ENCODE measurements at places on chromosomes 7 and 10. TPM values are rescaled to one million over a fixed set of nuclear protein-coding genes. Genes with fewer than 3 reads are reported as not detected.

PEX1 gene
- total RNA-seq = 9.0 TPM

PDE1C gene
- not detected for total RNA-seq

ADCYAP1R1 gene
- total RNA-seq = 0.11 TPM

ING3 gene
- total RNA-seq = 12.1 TPM

BAG3 gene
- total RNA-seq = 57.6 TPM

ABLIM1 gene
- total RNA-seq = 38.3 TPM

CNPY4 gene
- total RNA-seq = 22.2 TPM

DNA sequence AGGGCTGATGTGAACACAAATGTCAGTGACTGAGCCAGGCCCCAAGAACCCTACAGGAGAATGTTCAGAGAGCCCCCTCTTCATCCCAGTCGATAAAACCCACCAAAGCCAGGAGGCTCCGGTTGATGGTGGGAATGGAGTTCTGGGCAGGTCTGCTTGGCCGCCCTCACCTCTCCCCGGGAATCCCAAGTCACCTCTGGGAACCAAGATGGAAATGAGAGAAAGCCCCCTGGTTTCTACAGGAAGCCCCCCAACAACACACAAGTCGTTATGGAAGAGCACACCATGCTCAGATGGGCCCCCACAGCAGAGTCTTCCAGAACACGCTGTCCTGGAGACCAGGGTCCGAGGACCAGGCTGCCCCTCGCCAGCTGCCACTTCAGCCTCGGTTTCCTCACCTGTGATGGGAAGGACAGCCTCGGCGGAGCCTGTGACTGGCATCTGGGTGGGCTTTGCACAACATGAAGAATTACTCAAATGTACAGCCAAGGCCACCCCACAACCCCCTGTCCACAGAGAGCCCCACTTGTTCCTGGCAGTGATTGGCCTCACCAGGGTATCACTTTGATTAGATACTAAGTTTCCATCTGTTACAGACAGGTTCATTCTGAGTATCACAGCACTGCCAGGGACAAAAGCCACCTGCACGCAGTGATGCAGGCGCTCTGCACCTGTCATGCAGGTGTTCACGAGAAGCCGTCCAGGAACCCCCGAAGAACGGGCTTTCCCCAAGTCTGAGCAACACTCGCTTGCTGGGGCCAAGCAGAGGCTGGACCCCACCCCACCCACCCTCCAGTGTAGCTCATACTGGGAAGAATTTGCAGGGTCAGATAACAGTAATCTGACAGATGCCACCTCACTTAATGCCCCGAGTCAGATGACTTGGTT lies 57.6 kb downstream of the MKI67 start:
- no peak for DNase-seq

DNA sequence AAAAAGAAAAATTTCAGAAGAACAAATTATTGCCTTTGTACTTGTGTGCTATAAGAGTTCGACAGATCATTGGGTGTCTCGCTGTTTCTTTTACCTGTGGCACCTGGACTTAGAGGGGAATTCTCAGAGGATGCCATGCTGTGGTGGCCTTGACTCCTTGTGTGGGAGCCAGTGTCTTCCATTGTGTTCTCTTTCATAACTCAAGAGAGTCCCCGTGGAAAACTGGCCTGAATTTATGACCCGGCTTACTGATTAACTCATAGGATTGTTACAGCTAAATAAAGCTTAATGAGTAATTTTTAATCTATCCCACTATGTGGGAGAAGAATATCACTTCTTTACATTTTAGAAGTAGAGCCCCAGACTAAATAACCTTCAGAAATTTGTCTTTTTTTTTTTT lies 54.5 kb downstream of the UBE3C start:
- DNase-seq = no peak

DNA sequence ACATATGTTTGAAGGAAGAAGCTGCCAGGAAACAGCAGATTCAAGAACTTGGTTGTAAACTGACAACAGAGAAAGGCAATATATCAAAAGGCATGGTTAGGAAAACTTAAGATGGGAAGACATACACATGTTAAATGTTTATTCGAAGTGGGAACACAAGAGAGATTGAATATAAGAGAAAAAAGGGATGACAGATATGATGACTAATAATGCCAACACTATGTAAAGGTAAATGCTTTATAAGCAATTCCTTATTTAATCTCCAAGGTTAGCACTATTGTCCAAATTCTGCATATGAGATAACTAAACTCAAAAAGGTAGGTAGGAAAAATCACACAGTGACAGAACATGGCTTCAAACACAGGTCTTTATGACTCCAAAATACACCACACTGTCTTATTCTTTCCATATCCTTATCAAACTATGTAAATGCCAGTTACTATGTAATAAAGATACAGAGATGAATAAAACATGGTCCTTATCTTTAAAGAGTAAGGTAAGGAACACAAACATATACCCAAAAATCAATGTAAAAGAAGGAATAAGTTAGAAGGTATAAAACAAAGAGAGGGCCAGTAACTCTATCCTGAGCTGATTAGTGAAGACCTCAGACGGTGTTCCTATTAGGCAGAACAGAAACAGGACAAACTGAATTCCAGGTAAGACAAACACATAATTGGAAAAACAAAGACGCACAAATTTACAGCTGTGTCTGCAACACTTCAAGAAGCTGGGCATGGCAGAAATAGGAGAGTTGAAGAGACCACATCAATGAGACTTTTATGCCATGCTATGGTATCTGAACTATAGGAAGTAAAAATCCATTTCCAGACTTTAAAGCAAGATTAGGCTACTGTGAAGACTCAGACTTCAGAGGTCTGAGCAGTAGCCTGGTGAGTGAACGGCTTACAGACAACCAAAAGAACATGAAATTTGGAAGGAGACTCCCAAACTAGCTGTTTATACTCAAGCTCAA lies 56.1 kb downstream of the ABI1 start:
- DNase-seq = no peak

GRCh38 chr7:2383543-2384274 lies 19.7 kb upstream of the CHST12 start:
- DNase-seq = no peak

DNA sequence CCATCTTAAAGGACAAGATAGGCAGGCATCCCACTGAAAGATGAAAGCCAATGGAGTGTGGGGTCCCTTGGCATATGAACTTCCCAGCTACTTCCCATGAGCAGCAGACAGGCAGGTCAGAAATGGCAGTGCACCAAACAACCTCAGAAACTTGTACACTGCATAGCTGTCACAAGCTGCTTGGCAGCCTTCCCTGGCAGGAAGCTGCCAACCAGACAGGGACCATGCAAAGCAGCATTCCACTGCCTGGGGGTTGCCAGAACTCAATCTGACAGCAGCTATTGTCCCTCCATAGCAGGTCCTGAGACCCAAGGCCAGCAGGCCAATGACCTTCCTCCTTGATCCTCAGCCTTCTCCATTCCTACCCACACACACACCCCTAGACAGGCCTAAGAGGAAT lies 139.5 kb downstream of the PLCE1 start:
- DNase-seq = peak; percentile 21

GRCh38 chr10:133224756-133225372 lies 5.2 kb upstream of the UTF1 start:
- no peak for DNase-seq

DNA sequence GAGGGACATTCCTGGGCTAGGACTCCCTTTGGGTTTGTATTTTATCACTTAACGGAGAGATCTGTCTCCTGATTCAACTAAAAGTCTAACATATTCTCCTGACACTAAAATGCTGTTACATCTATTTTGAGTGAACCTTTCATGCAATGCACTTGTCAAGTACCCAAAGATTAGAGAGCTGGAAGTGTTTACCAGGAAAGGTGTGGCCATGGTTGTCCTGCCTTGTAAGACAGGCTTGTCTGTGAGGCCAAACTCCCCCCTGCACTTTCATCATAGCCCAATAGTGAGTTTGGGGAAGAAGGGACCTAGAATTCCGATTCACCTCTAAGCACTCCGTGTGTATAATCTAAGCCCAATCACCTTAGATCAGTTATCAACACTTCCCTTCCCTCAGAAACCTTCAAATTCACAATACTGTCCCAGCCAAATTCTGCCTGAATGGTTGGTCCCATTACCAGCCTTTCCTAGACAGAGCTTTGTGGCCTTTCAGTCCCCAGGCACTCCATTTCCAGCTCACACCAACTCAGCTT lies 162.6 kb upstream of the NAMPT start:
- no peak for DNase-seq

- no peak for DNase-seq
Observed at GRCh38 chr10:110516815-110517492, 19.2 kb downstream of the DUSP5 start.

GRCh38 chr7:38463277-38464225 lies 167.6 kb downstream of the AMPH start:
- DNase-seq = peak; percentile 69

- no peak for DNase-seq
Observed at GRCh38 chr10:88828310-88828709, 23.3 kb downstream of the ANKRD22 start.

- peak; percentile 90 for DNase-seq
Observed at GRCh38 chr7:97024209-97025129, at the start of gene DLX5. TSS of gene DLX5 (minus strand) at chr7:97024831. CDS start at chr7:97024623, 208 bp downstream.

DNA sequence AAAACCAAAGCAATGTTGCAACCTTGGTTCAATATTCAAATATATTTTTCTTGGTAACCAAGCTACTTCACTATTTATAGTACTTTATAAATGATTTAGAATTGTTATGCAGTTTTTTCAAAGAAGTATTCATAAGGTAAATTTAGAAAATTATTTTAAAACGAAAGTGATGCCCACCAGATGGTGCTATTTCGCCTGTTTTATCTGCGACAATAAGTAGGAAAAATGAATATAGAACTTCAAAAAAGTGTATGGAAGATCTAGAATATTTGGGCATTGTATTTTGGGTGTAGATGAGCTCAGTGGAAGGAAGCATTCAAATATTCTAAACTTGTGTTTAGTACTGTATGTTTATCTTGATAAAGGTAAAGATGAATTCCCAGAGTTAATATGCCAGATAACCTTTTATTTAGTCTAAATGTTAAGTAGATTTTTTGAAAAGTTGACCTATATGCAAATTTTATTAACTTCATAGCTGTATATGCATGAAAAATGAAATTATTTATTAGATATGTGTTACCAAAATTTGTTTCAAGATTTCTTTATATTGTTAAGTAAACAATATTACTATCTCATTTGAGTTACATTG lies 93.2 kb downstream of the ADK start:
- DNase-seq = peak; percentile 71

DNA sequence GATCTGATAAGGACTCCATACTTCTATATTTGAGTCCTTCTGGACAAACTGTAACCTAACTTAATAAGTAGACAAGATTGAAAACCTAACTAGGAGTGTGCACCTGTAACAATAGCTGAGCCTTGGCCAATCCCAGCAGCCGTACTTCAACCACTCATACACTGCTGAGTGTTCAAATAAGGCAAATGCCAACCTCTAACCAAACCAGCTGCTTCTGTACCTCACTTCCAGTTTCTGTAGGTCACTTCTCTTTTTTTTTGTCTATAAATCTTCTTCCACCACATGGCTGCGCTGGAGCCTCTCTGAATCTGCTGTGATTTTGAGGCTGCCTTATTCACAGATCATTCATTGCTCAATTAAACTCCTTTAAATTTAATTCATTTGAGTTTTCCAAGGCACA lies 753.2 kb downstream of the DNAJB9 start:
- peak; percentile 4 for DNase-seq

DNA sequence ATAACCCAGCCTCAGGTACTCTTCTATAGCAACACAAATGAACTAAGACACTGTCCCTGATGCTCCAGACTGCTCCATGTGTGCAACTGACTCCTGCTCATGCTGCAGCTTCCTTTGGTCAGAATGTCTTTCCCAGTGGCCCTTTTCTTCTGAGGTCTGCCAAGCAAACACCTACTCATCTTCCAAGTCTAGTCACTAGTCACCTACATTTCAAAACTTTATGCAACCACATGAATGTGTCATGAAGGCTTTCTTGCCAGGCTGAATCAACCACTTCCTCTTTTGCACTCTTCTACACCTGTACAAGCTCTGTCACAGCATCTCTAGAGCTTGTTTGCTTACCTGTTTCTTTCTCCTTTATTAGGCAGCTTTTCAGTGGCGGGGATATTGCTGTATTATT lies 75.8 kb downstream of the LSMEM1 start:
- no peak for DNase-seq
